ENCODE measurements at places on chromosomes 5 and 9.

GRCh38 chr5:14475045-14475444 lies 106.5 kb upstream of the OTULINL start:
- no peak for DNase-seq

- DNase-seq: no peak
These were observed 211.5 kb upstream of the TAS2R1 start for GRCh38 chr5:9841516-9842170.

- no peak for DNase-seq
These were observed 504.6 kb upstream of the BRINP1 start for GRCh38 chr9:119873877-119874276.

DNA sequence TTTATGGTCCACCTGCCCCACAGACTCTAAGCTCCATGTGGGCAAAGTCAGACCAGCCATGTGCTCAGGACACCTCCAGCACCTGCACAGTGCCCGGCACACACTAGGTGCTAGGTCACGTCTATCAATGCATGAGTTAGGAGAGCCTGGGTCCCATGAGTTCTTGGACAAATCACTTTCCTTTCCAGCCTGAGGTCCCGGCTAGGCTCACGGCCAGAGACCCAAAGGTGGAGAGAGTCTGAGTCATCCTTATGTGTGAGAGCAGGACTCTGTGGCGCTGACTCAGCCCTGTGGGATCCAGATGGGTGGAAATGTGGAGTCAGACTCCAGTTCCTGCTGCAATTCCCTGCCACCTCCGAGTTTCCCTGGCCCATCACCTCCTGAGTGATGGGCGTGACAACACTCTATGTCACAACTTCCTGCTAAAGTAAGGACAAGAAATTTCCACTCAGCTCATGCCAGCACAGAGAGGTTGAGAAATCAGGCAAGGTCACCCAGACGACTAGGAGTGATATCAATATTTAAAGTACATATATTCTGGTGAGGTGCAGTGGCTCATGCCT lies 2.5 kb upstream of the ST6GALNAC4 start:
- no peak for DNase-seq

- DNase-seq: no peak
These were observed 58.7 kb upstream of the TNFSF8 start for GRCh38 chr9:114988962-114989599.

- DNase-seq: no peak
These were observed 68.7 kb upstream of the TAS2R1 start for GRCh38 chr5:9698841-9699240.

GRCh38 chr9:14220256-14220655 lies 93.7 kb downstream of the NFIB start:
- DNase-seq: no peak

- DNase-seq: no peak
These were observed 237.0 kb downstream of the IRX2 start for GRCh38 chr5:2514484-2514883.

DNA sequence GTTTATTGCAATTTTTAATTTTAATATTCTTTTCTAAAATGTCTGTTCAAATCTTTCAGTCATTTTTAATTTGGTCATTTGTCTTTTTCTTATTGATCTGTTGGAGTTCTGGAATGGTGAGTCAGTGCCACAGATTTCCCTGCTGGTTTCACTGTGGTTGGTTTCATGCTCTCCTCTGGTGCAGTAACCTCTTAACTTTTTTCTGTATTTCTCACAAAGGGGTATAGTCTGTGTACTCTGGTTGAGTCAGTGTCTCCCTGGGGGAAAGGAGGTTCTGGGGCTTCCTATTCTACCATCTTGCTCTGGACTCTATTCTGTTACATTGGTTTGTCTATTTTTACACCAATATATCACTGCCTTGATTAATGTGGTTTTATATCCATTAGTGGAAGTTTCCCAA lies 178.8 kb downstream of the CSNK1G3 start:
- no peak for DNase-seq

DNA sequence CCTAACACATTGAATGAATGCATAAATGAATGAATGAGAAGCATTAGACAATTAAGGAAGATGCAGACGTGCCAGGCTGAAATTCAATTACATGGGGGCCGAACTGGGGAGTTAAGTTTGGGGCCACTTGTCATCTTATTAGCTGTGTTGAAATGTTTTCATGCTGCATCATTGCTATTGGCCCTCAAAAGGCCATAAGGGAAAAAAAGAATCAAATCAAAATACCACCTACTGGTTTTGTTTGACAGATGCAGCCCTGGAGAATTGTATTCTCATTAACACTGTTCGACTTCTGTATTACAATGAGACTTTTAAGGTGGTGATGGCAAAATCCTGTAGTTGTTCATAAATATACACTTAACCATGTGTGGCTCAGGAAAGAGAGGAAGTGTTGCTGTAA lies 38.4 kb downstream of the UBE2QL1 start:
- no peak for DNase-seq

GRCh38 chr5:28156981-28157380 lies 1118.6 kb upstream of the CDH9 start:
- no peak for DNase-seq
